Esophagus squamous epithelium (tissue), 5 donors: ENCODE measurements at places on chromosomes 5 and 9.

DNA sequence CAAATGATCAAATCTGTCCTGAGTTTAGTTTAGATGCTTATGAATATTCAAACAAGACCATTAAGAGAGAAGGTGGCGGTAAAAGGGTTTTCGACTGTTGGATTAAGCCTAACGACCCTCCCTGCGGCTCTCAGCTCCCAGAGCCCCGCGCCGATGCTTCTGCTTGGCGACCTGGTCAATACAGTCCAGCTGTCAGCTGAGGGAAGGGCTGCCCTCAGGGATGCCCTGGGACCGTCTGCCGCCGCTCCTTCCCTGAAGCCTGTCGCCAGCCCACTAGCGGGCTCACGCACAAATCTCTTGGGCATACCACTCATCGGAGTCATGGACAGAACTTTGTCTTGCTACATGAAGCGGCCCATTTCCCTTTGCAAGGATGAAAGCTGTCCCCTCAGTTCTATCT is 136.6 kb upstream of the RAPGEF1 start:
- no peak for DNase-seq

- no peak for DNase-seq
Measured at GRCh38 chr5:35919191-35919590, 19.2 kb downstream of the CAPSL start.

DNA sequence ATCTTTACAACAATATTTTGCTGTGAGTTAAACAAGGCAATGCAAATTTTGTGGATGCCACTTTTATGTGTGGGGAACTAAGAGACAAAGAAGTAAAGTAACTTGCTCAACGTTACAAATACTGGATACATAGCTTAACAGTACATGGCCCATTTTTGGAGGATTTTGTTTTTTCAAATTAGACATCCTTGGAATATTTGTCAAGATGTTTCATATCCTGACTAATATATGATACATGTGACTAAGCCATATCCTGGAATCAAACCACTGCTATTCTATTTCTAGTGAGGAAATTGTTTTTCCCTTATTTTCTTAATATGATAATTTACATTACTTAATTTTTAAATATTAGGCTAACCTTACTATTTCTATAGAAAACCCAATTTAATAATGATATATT is 529.8 kb downstream of the DMRTA1 start:
- DNase-seq = no peak

- DNase-seq = no peak
Measured at GRCh38 chr5:159211729-159212174, 2.4 kb upstream of the RNF145 start.

- DNase-seq = no peak
Measured at GRCh38 chr5:16794269-16794913, 141.7 kb downstream of the MYO10 start.

DNA sequence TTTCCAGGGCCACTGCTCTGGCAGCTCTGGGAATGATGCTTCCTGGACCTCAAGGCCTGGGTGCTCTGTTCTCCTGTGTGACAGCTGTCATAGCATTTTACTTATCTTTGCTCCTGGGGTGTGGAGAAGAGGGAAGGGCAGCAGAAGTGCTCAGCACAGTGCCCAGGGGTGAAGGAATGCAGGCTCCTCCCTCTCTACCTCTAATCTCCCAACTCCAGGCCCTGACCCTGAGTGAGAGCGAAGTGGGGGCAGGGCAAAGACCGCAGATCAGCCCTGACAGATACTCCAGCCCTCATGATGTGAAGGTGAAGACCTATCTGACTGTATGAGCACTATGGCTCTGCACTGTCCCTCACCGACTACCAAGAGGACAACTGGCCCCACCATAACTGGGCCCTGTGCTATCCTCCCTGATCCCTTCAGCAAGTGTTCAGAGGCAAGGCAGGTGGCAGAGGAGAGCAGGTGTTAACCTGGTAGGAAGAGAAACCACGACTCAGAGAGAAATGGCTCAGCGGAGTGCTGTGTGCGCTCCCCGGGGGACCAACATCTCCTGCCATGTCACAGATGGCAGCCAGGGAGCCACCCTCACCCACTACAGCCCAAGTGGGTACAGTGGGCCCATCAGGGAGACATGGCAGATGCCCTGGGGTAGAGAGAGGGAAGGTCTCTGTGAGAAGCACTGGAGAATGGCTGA is 16.8 kb downstream of the ACSL6 start:
- DNase-seq = no peak

DNA sequence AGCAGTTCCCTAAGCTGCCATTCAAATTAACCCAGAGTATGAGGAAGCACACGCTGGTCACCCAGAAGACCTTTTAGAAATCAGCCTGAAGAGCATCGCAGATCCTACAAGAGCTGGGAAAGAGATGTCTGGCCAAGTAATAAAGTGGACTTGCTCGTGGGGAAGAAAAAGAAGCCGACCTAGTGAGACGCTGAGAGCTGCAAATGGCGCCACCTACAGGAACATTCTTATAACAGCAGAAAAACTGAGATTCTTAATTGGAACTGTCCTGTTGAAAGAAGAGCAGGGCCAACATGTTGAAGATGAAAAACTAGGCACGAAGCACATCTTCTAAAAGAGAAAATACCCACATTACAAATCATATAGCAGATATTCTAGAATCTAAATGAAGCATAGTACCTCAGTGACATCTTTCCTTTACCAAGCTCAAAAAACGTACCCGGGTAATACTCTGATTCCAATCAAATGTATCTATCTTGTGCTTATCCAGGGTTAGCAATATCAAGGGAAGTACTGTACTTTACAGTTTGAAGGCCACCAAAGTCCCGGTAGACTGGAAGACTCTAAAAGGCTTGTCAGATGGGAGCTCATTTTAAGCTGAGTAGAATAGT is 3.9 kb upstream of the GNAQ start:
- no peak for DNase-seq

GRCh38 chr9:114893221-114894010 is 37.0 kb downstream of the TNFSF8 start:
- no peak for DNase-seq

GRCh38 chr5:142225141-142225540 is 99.7 kb downstream of the SPRY4 start:
- DNase-seq = no peak

GRCh38 chr9:445033-445432 is 230.4 kb downstream of the DOCK8 start:
- DNase-seq = no peak

- no peak for DNase-seq
Measured at GRCh38 chr9:137552022-137552768, 516 bp downstream of the MRPL41 start.

DNA sequence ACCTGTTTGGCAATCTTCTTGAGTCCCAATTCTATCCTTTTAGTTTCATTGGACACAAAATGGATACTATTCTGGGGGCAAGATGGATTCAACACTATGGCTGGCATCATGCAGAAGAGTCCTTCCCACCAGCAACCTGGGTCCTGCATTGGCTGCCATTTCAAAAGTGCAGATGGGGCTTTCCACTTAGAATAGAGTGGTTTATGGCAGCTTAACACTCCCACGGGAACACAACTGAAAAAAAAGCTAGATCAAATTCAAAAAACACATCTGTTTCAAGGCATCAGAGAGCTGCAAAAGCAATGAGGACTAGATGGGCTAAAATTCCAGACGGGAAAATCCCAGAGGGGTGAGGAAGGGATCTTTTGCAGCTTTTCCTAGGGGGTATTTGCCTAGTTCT is 11.2 kb upstream of the HMHB1 start:
- no peak for DNase-seq

GRCh38 chr9:91191411-91192380 is 170.0 kb downstream of the AUH start:
- DNase-seq = no peak

DNA sequence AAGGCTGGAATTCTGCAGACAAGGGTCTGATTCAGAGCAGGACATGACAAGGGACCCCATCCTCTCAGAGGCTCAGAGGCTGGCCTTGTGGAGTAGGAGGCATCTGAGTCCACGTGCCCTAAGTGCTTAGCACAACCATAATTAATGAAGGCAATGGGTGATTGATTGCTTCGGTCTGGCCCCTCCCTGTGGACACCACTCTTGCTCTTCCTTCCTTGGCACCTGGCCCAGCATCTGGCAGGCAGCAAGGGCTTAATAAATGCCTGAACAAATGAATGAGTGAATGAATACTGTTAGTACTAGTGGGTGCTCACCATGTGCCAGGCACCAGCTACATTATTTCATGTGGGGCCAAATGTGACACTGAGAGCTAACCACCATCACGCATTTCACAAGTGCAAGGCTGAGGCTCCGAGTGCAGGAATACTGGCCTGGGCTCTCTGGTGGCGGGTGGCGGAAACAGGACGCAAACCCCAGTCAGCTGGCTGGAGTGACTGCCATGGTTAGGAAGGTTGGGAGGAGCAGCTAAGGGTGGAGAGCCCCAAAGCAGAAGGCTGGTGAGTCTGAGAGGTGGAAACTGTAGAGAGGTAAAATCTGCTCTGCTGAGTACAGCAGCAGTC is 53.6 kb downstream of the ASS1 start:
- no peak for DNase-seq
